ENCODE measurements at places on chromosomes 16 and 17.

DNA sequence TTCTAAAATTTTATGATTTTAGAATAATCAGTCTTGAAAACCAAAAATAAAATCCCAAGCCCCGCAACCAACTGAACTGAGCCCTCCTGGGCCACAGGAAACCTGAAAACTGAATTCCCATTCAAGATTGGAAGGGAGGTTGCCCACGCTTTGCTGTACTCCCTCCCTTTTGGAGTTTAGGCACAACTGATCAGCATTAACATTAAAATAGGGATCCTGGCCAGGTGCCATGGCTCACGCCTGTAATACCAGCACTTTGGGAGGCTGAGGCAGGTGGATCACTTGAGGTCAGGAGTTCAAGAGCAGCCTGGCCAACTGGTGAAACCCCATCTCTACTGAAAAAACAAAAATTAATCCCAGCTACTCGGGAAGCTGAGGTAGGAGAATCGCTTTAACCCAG is 52.7 kb upstream of the NETO2 start:
- DNase-seq: no peak

GRCh38 chr16:30903596-30903995 is 7.2 kb downstream of the CTF1 start:
- no peak for DNase-seq

DNA sequence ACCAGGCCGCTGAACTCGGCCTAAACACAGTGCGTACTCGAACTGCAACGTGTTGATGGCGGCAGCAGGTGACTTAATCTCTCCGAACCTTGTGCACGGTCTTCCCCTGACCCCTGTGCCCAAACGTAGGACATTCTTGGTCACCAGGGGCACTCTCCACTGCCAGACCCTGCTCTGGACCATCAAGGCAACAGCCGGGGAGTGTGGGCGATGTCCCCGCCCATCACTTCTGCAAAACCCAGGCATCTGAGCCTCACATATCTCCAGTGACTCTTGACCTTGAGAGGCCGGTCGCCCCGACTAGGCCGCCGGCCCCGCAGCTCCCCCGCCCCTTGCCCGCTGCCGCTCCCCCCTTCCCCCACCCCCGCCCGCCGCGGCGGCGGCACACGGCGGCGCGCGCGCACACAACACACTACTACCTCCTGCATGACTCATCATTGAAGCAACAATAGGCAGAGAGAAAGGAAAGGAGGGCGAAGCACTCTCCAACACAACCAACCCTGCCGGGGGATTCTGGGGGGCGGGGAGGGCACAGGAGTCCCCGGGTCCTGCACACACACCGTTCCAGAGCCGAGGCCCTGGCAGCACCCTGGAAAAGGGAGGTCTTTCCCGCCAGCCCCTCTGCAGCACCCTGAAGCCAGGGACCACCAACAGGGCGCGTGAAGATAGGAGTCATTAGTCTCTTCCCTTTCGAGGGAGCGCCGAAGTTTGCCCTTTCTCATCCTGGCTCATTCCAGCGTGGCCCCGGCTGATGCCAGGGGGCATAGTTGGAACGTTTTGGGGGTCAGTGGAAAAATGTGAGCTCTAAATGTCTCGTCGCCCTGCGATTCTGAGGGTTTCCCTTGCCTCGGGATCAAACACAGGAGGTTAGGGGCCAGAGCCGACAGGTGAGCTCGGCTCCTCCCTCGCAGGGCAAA is 1.9 kb downstream of the MNT start:
- DNase-seq: peak; percentile 44

GRCh38 chr17:39553341-39553945 is 54.3 kb downstream of the NEUROD2 start:
- DNase-seq: no peak

DNA sequence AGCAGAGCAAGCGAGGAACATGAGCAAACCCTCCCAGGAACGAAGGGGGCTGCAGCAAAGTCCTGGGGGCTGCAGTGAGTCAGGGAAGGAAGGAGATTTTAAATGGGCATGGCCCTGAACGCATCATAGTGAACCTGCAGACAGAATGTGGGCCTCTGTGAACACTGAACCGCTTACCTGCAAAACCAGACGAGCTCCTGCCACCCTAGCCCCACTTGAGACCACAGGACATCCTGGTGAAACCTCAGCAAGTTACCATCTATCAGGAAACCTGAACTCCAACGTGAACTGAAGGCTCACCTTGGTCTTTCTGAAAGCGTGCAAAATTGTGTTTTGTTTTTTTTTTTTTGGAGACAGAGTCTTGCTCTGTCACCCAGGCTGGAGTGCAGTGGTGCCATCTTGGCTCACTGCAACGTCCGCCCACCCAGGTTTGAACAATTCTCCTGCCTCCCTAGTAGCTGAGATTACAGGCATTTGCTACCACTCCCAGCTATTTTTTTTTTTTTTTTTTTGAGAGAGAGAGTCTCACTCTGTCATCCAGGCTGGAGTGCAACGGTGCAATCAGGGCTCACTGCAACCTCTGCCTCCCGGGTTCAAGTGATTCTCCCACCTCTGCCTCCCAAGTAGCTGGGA is 30.8 kb downstream of the FANCA start:
- DNase-seq: no peak

GRCh38 chr17:5672815-5673430 is 88.6 kb upstream of the NLRP1 start:
- no peak for DNase-seq

DNA sequence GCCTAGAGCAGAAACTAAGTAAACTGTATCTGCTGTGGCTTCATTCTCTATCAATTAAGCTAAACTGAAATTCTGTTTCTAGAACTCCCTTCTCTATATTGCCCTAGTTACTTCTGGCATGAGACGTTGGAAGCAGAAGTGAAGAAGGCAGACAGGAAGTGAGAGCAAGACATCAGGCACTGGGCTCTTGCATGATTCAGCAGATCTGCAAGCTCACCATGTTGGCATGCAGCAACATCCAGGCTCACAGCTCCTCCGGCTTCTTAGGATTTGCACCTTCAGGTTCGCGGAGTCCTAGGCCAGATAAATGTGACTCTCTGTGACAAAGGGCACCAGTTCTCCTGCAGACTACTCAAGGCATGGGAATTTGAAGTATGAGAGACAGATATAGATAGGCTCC is 148.3 kb downstream of the CDH8 start:
- no peak for DNase-seq

DNA sequence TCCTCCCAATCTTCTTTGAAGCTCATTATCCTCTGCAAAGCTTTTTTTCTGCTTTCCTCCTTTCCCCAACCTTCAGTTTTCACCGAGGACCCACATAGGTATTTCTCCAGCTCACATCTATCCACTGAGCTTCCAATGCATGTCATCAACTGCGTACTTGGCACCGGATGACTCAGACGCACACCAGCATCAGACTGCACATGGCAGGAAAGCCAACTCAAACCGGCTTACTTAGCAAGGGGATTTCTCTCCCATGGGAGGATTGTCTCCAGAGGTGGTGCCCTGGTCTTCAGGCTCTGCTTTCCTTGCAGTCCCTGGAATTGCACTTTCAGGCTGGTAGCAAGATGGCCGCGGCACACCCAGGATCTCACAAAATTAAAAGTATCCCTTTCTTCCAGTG is 1.7 kb upstream of the AKTIP start:
- DNase-seq: no peak

- DNase-seq: no peak
Measured at GRCh38 chr17:76811834-76812233, 56.4 kb upstream of the MGAT5B start.

GRCh38 chr16:70770626-70771552 is 30.1 kb downstream of the VAC14 start:
- DNase-seq: peak; percentile 36

GRCh38 chr17:32484628-32485027 is 2.2 kb upstream of the CDK5R1 start:
- no peak for DNase-seq

- DNase-seq: no peak
Measured at GRCh38 chr17:43945074-43945829, 3.0 kb upstream of the PPY start.
